Dermis microvascular lymphatic vessel endothelial cell (primary cell): ENCODE measurements at places on chromosomes 4 and X. TPM values are rescaled to one million over a fixed set of nuclear protein-coding genes. Genes with fewer than 3 reads are reported as not detected.

DNA sequence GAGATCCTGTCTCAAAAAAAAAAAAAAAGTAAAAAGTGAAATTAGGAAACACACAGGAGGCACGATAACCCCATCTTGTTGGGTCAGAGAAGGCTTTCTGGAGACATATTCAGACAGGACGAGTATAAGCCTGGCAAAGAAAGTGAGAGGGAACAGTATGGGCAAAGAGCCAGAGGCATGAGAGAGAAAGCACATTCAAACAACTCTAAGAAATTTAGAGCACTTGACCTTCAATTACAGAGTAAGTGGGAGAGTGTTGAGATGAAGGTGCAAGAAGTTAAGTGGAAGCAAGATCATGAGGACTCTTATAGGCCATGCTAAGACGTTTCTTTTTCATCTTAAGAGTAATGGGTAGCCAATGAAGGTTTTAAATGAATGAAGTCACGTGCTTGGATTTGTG lies 70.4 kb downstream of the ELOVL6 start:
- DNase-seq: no peak

DNA sequence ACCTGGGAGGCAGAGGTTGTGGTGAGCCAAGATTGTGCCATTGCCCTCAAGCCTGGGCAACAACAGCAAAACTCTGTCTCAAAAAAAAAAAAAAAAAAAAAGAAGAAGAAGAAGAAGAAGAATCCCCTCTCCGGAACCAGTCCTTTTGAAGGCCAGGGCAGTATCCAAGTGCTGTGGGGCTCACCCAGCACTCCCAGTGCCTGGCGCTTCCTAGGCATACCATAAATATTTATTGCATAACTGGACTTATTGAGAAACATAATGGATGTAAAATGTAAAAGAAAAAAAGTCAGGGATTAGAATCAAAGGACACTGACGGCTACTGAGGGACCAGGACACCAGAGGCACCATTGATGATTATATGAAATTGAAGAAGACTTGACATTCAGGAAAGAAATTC lies 162.1 kb upstream of the KIT start:
- DNase-seq: no peak

DNA sequence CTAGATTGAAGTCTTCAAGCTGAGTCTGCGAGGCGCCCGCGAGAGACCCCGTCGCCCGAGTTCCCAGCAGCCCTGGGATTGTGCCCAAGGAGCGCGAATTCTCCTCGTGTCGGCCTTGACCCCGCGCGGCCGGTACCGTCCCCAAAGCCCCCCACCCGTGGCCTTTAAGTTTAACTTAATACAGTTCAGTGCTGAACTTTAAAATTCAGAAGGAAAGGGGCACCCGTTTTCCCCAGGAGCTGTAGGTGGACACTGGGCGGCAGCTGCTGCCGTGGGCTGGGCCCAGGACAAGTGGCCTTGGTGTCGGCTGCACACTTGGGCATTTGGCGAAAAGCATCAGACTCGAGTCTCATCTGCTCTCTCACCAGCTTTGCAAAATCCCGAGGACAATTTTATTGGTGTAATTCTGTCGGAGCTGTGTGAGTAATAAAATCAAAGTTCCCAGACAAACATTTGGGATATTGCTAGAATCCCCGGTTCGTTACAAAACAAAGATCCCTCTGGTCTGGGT lies 634 bp downstream of the CWH43 start:
- no peak for DNase-seq

- DNase-seq: no peak
These were observed 33.3 kb downstream of the FRYL start for GRCh38 chr4:48746608-48747362.

DNA sequence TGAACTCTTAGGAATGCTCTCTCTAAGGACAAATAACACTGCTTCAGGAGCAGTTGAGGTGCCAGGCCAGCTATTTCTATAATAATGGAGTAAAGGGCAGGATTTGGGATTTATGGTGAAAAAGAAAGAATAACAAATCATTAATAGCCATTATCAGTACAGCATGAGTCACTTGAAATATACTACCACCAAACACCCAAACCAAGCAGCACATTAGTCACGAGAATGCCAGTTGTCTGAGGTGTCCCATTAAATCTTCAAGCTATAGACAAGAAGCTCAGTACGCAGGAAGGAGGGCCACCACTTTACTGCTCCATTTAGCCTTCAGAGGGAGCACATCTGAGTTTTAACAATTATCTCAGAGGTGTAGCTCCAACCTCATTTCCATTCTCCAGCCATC lies 106.8 kb upstream of the MAGEA10 start:
- DNase-seq: no peak

- no peak for DNase-seq
These were observed 236.0 kb upstream of the VCX3A start for GRCh38 chrX:6770936-6771335.

GRCh38 chrX:153803211-153804099 lies 9.0 kb downstream of the SSR4 start:
- no peak for DNase-seq

DNA sequence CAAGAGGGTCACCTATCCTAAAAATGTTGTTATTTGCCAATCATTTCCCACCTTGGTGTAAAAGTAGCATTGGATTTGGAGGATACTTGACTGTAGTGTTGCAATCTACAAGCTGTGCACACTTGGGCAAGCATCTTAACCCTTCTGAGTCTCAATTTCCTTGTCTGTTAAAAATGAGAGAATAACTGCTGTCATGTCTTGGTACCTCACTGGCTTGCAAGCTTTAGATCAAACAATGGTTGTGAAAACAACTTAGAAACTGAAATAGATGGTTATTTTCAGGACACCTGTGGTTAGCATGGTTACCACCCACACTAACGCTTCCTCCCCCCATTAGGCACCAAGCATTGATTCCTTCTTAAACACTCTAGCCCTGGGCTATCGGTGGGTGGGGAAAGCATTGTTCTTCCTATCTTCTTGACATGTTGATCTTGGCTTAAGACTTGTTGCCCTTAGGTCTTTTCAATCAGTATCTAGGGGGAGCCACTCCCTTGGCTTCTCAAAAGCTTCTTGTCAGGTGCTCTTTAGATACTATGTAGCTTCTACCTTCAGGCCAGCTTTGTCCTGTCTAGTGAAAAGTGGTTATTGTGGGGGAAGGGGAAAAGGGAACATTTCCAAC lies 10.6 kb upstream of the AMOT start:
- DNase-seq: no peak

Gene TCEAL6
- not detected in 2 replicates for total RNA-seq

Gene RAI2
- 1.2 and 3.3 TPM in 2 replicates for total RNA-seq

Gene TRAM1L1
- total RNA-seq: 0.51 TPM in 2 replicates
